ENCODE measurements at places on chromosomes 13 and 19.

- no peak for DNase-seq
These were observed 303.6 kb downstream of the KCNRG start for GRCh38 chr13:50318887-50319286.

GRCh38 chr13:82827724-82828123 lies 1054.5 kb downstream of the SLITRK1 start:
- DNase-seq, result no peak

- no peak for DNase-seq
These were observed 10.1 kb downstream of the ATCAY start for GRCh38 chr19:3890591-3890990.

DNA sequence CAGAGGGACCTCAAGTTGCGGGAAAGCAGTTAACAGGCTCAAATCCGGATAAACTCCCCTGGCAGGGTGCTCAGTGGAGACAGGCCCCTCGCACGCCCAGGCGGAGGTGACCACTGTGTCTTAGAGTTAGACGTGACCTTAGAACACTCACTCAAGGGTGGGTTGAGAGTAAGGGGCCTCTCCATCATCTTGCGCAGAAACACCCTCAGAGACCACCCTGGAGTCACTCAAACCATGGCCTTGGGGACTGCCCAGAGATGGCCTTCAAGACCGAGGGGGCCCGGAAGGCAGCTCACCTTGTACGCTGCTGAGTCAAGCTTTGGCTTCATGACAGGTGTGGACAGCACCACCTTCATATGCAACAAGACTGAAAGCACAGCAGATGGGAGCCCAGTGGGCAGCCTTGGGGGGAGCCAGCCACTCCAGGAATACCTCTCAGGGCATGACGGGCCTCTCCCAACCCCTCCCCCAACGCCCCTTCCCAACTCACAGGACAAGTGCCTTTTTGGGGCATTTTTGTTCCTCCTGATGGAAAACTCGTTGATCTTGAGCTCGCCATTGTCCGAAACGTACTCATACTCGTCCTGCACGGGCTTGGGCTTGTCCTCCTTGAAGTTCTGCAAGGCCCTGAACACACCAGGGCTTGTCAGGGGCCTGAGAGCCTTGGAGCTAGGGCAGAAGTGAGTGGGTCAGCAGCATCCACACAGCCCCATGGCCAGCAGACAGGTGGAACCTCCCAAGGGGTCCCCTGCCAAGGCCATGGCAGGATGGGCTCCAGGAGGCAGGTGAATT lies 229.2 kb downstream of the TUBA3C start:
- no peak for DNase-seq

DNA sequence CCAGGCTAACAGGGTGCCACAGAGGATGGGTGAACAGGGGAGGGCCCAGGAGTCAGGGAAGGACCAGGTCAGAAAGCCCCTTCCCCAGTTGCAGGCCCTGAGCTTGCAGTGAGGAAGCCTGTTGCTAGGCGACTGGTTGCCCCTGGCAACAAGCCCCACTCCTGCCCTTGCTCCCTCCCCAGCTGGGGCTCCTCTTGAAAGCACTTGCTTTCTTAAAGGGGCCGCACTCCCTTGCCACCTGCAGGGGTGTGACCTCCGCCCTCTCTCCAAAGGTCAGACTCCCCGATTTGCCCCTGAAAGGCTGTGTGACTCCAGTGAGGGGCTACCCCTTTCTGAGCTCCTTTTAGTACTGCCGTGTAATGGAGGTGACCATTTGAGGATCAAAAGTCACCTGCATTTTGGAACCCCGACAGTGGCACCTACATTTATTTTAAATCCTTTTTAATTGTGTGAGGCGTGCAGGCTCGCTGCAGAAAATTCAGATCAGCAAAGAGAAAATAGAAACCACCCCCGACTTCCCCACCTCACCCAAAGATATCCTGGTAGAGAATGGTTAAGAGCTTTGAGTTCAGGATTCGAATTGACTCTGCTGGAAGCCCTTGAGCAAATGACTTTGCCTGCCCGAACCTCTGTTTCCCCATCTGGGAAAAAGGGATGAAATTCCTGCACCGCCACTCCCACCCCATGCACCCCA lies 4.8 kb downstream of the FCHO1 start:
- peak; percentile 28 for DNase-seq

GRCh38 chr19:45496349-45496953 lies 396 bp downstream of the RTN2 start:
- peak; percentile 49 for DNase-seq

DNA sequence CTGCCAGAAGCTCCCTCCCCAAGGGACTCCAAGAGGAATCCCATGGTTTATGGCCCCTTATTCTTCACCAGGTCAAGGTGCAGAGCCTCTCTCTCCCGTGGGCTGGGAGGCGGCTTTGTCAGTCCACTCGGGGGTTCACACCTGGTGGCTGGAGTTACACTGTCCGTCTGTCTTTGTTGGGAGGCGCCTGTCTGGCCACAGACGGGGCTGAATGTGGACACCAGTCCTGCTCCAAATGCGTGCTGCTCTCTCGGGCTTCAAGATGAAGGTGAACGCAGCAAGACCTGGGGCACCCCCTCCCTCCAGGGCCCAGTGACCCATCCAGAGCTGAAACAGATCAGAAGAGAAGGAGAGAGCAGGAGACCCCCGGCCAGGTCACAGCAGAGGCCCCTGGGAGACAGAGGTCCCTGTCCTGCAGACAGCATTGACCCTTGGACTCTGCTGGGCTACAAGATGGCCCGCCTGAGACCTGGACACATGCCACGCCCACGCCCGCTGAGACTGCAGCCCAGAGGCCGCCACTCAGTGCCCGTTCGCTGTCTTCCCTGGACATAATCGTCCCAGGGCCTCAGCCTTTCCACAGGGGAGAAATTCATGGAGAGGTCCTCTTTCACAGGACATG lies 29.9 kb upstream of the TUBGCP3 start:
- DNase-seq, result no peak

GRCh38 chr19:11324748-11325389 lies 14.6 kb downstream of the RAB3D start:
- DNase-seq, result no peak

- DNase-seq, result no peak
These were observed 174.6 kb downstream of the ITGBL1 start for GRCh38 chr13:101626925-101627555.

GRCh38 chr13:46475541-46475991 lies 77.4 kb upstream of the LRCH1 start:
- no peak for DNase-seq

DNA sequence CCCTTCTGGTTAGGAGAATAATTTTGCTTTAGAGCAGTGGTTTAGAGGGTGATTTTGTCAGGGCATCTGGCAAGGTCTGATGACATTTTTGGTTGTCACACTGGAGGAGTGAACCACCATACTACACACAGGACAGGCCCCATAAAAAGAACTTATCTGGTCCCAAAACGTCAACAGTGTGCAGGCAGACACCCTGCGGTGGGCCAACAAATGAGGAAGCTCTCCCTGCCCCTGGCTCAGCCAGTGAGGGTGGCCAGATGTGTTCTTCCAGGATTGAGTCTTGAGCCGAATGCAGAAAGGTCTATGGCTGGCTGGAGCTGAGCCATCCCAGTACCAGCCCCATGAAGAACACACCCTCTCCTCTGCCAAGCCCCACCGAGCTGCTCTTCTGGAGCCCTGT lies 149.2 kb downstream of the MIPEP start:
- no peak for DNase-seq

- DNase-seq, result no peak
These were observed 14.4 kb upstream of the NOP53 start for GRCh38 chr19:47730910-47731309.

DNA sequence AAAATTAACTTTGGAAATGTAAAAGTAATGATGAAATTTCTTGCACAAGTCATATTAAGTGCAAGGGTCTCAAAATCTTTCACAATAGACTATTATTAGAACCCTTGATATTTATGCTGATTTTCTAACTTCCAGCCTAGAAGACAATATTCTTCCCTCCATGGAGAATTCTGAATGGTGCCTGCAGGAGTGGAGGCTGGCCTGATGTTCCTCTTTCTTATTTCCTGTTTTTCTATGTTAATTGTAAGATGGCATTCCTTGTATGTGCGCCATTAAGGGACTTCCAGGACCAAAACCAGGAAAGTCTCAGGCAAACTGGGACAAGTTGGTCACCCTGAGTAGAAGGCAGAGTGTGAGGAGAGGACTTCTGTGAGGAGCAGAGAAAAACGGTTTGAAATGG lies 294.9 kb downstream of the DLEU7 start:
- DNase-seq, result no peak

DNA sequence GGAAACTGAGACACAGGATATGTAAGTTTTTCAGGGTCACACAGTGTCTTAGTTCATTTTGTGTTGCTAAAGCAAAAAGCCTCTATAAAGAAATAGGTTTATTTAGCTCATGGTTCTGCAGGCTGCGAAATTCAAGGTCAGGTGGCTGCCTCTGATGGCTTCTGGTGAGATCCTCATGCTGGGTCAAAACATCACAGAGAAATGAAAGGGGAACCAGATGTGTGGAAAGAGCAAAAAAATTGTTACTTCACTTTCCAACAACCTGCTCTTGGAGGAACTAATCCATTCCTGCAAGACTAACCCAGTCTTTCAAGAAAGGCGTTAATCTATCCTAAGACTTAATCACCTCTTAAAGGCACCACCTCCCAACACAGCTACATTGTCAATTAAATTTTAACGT lies 64.2 kb upstream of the UBL3 start:
- no peak for DNase-seq

- no peak for DNase-seq
These were observed 1584.5 kb upstream of the MIR17HG start for GRCh38 chr13:89763005-89763404.

GRCh38 chr19:4776436-4777211 lies 14.9 kb upstream of the FEM1A start:
- DNase-seq, result no peak

DNA sequence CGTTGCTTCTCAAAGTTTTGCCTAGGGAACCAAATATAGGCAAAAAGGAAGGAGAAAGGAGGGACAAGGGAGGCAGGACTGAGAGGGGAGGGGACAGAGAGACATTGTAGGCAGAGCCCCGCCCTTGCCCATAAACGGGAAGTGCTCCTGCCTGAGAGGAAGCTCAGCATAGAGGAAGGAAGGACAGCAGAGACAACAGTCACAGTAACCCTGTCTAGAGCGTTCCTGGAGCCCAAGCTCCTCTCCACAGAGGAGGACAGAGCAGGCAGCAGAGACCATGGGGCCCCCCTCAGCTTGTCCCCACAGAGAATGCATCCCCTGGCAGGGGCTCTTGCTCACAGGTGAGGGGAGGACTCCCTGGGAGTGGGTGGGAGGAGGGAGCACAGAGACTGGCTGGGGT lies at the start of gene CEACAM21:
Gene CEACAM21 (plus strand): TSS at position 169 of the 400 bp plus-strand sequence. CDS start 109 bp downstream, at position 278.
- peak; percentile 49 for DNase-seq

DNA sequence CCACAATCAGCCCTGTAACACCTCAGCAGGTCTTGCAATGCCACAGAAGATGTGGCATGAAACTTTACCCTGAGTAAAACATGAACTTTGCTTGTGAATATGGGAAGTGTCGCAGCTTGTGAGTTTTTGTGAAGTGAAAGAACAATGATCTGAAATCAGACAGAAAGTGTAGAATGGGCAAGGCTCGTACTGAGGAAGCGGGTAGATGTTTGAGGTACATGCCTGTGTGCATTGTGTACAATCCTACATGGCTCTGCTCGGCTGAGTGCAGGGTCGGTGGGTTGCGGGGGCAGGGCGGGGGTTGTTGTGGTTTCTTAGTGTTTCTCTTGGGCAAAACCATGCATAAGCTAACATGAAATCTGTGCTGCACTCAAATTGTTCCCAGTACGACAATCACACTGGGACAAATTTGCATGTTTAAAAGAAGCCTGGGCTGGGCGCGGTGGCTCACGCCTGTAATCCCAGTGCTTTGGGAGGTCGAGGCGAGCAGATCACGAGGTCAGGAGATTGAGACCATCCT lies 1.1 kb downstream of the NLRP13 start:
- DNase-seq, result no peak

DNA sequence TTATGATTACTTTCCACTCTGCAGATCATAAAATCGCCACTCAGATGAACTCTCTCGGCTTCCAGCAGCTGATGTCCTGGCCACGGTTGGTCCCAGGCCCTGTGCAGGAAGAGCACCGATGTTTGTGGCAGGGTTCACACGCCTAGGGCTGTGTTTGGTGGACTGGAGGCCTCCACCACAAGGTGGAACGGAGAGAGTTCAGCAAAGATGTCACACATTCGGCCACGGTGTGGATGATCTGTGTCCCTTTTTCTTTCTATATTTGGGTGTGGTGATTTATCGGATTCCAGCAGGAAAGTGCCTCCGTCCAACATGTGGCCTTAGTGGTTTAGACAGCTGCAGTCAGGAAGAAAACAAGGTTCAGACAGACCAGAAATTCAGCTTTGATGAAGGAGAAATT lies 521 bp upstream of the SHISA2 start:
- no peak for DNase-seq

GRCh38 chr19:18274219-18274780 lies at the start of gene IQCN:
TSS of gene IQCN (minus strand) at chr19:18274452. CDS start at chr19:18269478, 4,974 bp downstream.
- DNase-seq, result no peak

GRCh38 chr13:60572003-60572798 lies 175.2 kb downstream of the TDRD3 start:
- DNase-seq, result no peak

GRCh38 chr19:45879055-45879454 lies 6.9 kb downstream of the IRF2BP1 start:
- DNase-seq, result no peak

- no peak for DNase-seq
These were observed 222.1 kb downstream of the DNAJC15 start for GRCh38 chr13:43245374-43245964.

GRCh38 chr13:113186061-113186900 lies 22.2 kb downstream of the PCID2 start:
- DNase-seq, result no peak

DNA sequence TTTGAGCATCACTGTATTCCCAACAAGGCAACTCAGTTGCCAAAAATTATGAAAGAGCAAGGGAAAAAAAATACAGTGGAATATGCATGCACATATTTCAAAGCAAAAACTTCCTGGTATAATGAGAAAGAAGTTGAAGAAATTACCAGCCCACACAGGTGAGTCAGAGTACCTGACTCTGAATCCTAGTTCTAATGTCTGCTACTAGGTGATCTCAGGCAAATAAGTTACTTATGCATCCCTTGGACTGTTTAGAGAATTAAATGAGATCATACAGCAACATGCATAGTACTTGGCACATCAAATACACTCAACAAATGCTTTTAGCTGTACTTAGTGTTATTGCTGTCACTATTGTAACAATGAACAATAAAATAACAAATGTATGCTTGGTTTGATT lies 144.9 kb downstream of the MIPEP start:
- DNase-seq, result no peak

GRCh38 chr19:19672816-19673215 lies 4.2 kb downstream of the ZNF101 start:
- no peak for DNase-seq

DNA sequence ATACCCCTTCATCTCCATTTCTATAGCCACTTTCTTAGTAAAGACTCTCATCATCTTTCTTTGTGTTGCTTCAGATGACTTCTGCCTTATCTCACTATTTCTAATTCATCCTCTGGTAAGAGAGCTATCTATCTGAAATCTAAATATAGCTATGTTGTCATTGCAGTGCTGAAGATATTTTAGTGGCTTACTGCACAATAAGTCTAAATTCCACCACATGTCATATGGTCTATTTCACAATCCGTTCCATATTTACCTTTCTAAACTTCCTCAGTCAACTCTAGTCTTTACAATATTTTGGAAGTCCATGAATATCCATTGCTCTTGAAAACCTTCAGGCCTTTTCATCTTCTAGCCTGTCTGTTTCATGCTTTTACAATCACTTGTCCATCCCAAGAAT lies 465.1 kb upstream of the SLC10A2 start:
- DNase-seq, result no peak

GRCh38 chr19:3096902-3097326 lies 2.8 kb downstream of the GNA11 start:
- DNase-seq, result no peak
